ENCODE measurements at places on chromosomes 3 and 15.

DNA sequence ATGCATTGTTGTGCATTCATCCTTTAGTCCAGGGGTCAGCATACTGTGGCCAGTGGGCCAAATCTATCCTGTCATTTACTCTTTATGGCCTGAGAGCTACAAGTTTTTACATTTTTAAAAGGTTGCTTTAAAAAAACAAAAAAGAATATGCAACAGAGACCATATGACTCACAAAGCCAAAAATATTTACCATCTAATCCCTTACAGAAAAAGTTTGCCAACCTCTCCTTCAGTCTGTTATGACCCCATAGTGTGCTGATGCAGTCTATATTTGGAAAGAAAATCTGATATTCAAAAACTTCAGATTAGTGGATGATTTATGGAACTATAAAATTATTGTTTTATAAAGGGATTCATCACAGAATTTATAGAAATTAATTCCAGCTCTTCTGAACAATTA is 237.5 kb upstream of the IL12A start:
- no peak for DNase-seq

GRCh38 chr3:52432691-52433141 is 12.2 kb downstream of the SEMA3G start:
- no peak for DNase-seq

DNA sequence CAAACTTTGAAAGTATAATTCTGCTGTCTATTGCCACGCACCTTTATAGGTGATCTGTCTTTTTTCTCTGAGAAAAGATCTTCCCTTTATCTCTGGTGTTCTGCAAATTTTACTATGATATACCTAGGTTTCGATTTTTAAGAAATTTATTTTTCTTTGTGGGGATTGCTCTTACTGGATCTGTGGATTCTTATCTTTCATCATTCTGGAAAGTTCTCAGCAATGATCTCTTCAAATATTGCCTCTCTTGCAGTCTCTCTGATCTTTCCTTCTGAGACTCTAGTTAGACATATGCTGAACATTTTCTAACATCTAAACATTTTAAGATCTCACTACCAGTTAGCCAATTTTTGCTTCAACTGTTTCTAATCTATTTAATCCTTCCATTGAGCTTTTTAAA is 47.0 kb upstream of the ATOSA start:
- DNase-seq: no peak

- no peak for DNase-seq
These were observed 291.0 kb upstream of the EPHA3 start for GRCh38 chr3:88816445-88816844.

GRCh38 chr3:184186184-184186901 is at the start of gene ABCF3:
TSS of gene ABCF3 (plus strand) at chr3:184186199. CDS start at chr3:184186208, 9 bp downstream.
- no peak for DNase-seq

GRCh38 chr3:77726517-77726916 is 686.6 kb downstream of the ROBO2 start:
- no peak for DNase-seq

DNA sequence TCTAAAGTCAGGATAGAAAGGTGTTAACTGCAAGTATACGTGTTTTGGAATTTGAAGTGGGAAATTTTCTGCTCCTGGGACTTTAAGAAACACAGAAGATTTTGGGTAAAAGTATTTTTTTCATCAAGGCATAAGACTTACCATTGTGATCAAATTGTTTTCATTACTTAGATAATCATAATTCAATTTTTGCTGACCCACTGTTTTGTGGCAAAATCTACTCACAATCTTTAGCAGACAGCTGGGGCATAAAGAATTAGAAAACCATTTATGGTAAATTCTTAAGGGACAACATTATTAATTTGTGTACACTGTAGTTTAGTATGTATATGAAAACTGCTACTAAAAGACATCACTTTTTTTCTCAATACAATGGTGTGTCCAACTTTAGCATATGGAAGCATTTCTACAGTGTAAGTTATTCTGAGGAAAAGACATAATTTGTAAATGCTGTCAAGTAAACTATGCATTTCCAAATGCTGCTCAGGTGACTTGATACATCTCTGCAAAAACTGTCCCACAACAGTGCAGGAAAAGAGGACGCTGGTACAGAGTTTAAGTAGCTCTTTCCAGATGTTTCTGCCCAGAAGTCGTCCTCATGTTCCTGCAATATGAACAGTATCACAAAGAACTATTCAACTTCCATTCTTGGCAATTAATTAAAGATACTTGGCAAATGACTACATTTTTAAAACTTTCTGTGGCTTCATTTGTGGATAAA is 52.3 kb downstream of the THSD4 start:
- no peak for DNase-seq

- DNase-seq: no peak
These were observed 204.5 kb downstream of the XXYLT1 start for GRCh38 chr3:195066441-195066841.

DNA sequence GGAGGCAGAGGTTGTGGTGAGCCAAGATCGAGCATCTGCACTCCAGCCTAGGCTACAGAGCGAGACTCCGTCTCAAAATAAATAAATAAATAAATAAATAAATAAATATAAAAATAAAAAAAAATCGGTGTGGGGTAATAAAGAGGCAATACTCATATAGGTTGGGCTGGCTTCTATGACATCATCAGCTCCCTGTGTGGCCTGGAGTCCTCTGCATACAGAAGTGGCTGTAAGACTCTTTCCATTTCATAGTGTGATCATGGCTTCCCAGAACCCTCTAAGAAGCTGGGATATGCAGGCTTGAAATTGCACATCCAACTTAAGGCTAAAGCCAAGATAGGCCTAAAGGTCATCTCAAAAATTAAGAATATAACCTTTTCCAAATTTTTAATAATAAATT is 101.6 kb downstream of the ZIC4 start:
- DNase-seq: no peak

GRCh38 chr3:30613133-30613825 is 6.9 kb downstream of the TGFBR2 start:
- DNase-seq: no peak

- DNase-seq: no peak
These were observed 20.2 kb upstream of the SLC6A20 start for GRCh38 chr3:45816544-45816943.

DNA sequence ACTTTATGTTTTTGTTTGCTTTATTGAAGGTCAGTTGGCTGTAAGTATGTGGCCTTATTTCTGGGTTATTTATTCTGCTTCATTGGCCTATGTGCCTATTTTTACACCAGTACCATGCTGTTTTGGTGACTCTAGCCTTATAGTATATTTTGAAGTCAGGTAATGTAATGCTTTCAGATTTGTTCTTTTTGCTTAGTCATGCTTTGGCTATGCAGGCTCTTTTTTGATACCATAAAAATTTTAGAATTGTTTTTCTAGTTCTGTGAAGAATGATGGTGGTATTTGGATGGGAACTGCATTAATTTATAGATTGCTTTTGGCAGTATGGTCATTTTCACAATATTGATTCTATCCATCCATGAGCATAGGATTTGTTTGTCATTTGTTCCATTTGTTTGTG is 63.5 kb upstream of the TTC14 start:
- no peak for DNase-seq

DNA sequence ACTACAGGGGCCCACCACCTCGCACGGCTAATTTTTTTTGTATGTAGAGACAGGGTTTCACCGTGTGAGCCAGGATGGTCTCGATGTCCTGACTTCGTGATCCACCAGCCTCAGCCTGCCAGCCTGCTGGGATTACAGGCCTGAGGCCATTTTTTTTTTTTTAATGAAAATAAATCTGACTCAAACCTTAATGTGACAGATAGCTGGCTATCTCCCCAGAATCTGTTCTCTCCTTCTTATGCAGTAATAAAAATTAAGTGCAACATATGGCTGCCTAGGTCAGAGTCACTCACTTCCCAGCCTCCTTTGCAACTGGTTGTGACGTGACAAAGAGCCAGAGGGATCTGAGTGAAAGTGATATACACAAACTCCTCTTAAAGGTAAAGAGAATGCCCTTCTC is 53.0 kb downstream of the ZNF148 start:
- DNase-seq: no peak

- no peak for DNase-seq
These were observed 10.3 kb upstream of the COPG1 start for GRCh38 chr3:129238945-129239705.

DNA sequence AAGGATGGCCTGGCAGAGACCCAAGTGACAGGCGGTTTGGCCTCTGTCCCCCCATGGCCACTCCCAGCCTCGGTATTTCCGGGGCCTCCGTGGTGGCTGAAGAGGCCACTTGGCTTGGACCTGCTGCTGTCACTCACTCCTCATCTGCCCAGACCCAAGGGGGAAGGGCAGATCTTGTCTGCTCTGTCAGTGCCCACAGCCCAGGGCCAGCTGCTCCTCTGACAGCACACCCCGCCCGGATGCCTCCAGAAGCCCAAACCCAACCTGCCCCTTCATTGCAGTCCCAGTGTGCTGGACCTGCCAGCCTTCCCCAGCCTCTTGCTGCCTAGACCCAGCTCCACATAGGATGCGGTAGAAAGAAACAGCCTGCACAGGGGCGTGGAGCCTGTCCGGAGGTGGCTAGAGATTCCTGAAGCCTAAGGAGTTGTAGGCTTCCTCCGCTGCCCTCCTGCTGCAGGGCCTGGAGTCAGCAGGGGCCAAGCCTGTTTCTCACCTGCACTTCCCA is 52.0 kb downstream of the MAGEF1 start:
- no peak for DNase-seq

- peak; percentile 38 for DNase-seq
These were observed 21.2 kb downstream of the NGRN start for GRCh38 chr15:90286678-90287077.

DNA sequence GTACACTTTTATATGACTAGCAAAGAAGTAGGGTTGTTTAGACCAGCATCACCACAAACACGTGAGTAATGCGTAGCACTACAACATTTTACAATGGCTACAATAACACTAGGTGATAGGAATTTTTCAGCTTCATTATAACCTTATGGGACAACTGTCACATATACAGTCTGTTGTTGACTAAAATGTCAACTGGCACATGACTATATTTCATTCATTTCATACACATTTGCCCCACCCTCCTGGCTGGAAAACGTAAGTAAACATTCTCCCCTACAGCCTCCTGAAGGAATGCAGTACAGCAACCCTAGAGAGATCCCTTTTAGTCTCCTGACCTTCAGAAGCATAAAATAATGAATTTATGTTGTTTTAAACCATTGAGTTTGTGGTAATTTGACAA is 16.2 kb downstream of the RIOX2 start:
- DNase-seq: no peak
